Stimulated activated CD4-positive, alpha-beta T cell treated with anti-CD3 and anti-CD28 coated beads, Interleukin-12 subunit alpha, Interleukin-12 subunit beta, amount 100 ng/mL, for 24 hours (primary cell): ENCODE measurements at places on chromosomes 2 and 18.

- no peak for DNase-seq
These were observed 3.2 kb downstream of the FARSB start for GRCh38 chr2:222652491-222653255.

- no peak for DNase-seq
These were observed 63.9 kb upstream of the PHLPP1 start for GRCh38 chr18:62651276-62652056.

DNA sequence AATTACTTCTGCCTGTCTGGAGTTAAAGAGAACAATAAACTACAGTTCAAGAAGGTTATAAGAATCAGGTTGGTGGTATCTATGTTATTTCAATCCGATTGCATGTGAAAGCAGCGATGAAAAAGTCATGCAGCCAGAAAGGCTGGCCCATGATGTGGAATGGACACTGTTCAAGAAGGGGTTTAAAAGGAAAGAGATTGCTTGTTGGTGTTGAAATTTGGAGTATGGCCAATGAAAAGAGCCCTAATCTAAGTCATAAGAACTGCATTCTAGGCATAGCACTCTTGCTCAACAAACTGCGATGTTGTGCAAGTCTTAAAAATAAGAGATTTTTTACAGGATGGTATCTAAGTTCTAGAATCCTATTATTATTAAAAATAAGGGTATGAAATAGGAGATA, 61.3 kb downstream of the EFEMP1 start:
- DNase-seq: no peak

DNA sequence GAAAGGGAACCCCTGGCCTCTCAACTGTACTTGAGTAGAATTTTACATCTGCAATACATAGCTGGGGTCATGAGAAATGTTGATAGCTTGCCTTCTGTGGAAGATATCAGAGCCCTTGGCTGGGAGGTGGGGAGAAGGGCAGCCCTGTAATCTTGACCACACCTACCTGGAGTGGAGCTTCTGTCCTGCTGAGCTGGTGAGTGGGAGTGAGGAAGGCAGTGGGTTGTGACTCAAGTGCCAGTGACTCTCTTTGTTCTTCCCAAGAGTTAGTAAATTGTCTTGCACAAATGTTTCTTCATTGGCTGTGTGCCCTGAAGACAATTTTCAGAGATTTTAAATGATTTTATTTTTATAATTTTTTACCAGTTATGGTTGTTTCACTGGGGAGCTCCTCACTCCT, 277.3 kb downstream of the MBD5 start:
- DNase-seq: no peak

DNA sequence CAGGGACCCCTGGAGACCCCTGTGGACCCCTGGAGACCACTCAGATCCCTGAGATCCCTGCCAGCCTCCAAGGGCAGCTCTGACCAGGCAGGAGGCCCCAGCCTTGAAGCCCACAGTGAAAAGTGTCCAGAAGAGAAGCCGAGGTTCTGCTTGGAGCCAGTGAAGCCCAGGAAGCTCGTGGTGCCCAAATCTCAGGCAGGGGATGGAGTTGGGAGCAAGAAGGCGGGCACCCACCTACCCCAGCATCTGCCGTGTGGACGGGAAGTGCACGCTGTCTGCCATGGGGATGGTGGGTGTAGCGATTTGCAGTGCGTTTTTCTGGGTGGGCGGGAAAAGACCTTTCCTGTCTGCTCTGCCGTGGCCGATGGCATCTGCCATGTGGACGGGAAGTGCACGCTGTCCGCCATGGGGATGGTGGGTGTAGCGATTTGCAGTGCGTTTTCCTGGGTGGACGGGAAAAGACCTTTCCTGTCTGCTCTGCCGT, 120.6 kb upstream of the CTDP1 start:
- no peak for DNase-seq

DNA sequence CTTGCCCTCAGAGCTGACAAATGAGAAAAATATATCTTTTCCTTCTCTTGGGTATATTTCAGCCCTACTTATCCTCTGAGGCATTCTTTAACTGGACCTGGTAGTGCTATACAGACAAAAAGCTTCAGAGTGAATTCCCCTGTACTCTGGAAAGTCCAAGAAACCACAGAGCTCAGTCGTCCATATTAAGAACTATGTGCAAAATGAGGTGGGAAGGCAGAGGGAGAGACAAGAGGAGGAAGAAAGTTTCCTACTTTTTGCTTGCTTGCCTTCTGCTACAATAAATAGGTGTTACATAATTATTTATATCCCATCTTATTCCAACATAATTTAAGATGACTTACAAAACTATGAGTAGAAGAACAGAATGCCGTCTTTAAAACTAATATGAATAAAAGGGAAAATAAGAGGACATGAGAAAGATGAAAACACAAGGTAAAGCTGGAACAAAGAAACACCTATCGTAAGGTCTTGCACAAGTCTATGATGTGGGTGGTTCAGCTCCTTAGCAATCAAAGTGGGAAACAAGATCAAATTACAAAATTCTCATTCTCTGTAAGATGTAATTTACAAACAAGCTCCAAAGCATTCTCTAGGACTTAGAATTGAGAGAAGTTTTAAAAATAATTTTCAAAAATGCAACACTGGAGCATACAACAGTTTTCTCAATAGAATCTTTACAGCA, 97.9 kb downstream of the BAZ2B start:
- no peak for DNase-seq

DNA sequence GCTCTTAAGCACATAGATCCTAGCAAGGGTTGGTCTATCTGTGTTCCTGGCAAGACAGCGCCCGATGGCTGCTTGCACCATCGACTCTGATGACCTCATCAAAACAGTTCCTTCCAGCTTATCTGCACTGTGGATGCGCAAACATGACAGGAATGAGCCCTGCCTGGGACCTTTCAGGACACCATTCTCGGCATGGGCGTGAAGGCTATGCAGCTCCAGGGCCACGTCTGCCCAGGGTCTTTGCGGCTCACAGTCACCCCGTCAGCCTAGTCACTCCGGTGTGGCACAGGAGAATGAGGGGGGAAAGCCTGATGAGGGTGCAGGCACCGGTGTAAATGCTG, 147.8 kb upstream of the TWIST2 start:
- DNase-seq: no peak

DNA sequence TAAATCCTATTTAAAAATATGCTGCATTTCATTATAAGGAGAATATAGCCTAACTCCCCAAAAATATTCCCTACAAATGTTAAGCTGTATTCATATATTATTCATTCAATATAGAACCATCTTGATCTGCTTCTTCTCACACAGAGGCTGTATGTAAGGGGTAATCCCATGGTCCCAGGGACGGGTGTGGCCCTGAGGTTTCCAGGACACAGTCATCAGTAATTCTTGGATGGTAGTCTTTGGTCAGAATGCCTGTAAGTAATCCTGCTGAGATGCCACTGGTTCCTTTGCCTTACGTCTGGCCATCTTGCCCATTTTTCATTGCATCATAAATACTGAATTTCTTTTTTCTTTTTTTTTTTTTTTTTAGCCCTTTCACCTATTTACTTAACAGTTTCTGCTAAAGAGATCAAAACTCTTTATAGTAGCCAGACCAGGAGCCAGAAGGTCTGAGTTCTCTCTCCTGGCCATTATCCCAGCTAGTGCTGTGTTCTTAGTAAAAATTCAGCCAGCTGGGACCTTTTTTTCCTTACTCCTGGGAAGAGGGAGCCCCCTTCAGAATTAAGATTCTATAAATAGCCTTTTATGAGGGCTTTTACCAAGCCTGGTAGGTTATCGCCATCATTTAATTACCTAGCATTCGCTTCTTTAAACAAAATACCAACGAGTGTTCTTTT, 134.9 kb downstream of the SOX11 start:
- no peak for DNase-seq

GRCh38 chr18:68916734-68917133, 118.9 kb downstream of the CCDC102B start:
- DNase-seq: no peak
